ENCODE measurements at places on chromosomes 7 and 10. TPM values are rescaled to one million over a fixed set of nuclear protein-coding genes. Genes with fewer than 3 reads are reported as not detected.

The ZNF862 gene
- 8.7 TPM for total RNA-seq

DNA sequence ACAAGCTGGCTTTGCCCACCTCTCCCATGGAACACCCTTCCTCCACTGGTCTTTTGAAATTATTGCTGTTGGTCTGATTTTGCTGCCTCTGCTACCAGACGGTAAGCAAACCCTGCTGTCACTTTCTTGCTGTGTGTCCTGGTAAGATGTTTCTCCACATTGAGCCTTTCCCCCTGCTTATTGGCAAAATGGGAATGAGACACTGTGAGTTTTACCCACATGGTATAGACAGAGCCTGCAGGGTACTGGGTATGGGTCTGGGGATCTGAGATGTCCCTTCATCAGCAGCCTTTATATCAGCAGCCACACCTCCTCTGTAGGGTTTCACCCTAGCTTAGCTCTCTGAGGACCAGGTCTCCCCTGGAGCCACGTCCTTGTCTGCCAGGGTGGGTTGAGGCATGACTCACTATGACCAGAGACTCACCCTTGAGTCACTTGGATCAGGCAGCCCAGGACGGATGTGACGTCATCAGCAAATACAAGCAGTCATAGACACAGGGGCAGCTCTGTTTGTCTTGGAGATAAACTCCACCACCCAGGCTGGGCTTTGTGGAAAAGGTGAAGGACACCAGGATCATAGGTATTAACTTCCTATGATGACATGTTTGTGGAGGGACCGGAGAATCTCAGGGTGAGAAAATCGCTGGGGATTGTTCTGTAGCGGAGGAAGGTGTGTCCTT lies 17.9 kb upstream of the BAIAP2L1 start:
- H3K27ac ChIP-seq = no peak overlapping the region
- no peak for DNase-seq
- no peaks in the 10 kb centered on the region for H3K4me1 ChIP-seq
- no peaks in the 10 kb centered on the region for H3K36me3 ChIP-seq
- H3K4me3 ChIP-seq = no peak overlapping the region

DNA sequence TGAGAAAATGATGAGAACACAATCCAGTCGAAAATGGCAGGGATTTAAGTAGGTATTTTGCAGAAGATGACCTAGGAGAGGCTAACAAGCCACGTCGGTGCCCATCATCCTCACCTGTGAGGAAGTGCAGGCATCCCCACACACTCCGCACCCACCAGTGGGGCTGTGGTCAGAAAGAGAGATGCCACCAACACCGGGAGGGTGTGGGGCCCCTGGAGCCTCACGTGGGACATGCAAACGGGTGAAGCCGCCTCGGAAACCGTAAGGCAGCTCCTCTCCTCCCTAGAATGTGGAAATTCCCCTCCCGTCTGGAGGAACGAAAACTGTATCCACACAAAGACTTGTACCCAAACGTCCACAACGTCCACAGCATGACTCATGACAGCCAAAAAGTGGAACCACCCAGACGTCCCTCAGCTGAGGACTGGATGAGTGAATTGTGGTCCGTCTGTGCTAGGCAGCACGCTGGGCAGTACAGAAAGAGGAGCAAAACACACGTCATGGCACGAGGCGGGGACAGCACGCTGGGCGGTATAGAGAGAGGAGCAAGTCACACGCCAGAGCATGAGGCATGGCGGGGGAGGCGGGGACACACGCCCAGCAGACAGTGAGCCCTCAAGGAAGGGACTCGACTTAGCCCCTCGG lies 246.0 kb downstream of the ELFN1 start:
- no peak overlapping the region for H3K27ac ChIP-seq
- no peak for DNase-seq
- no peaks in the 10 kb centered on the region for H3K36me3 ChIP-seq
- H3K27me3 ChIP-seq = no peaks in the 10 kb centered on the region
- H3K4me1 ChIP-seq = no peaks in the 10 kb centered on the region

DNA sequence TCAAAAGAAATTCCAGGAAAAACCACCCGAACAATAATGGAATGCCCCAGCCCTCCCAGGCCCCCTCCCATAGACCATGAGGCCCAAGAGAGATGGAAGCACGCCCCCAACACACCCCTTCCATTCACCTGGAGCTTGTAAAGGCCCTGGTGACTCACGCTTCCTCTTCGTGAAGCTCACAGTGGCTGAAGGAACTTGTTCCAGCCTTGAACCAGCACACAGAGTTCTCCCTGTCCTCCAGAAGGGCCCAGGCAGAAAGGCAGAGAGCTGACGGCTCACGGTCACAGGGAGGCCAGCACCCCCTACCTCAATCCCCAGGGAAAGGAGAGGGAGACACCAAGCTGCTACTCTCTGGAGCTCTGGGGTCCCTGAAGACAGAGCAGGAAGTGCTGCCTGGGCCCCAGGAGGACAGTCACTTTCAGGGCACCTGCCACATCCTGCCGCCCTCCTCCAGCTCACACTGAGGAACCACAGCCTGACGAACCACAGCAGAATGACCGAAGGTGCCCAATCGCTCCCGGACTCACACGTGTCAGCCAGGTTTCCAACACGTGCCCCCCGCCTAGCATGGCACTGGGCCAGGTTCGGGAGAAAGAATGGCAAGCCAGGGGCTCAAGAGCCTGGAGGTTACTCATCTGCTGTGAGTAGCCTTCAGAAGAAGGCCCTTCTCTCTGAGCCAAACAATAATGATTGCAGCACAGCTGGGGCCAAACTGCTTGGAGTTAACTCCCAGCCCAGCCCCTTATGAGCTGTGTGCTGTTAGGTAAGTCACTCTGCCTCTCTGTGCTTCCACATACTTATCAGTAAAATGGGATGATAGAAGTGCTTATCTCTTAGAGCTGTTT lies 52.8 kb downstream of the DLG5 start:
- no peaks in the 10 kb centered on the region for H3K27me3 ChIP-seq
- H3K4me3 ChIP-seq = no peak overlapping the region
- peaks cover 10% of the 10 kb centered on the region for H3K4me1 ChIP-seq
- H3K27ac ChIP-seq = peak overlapping the region; percentile 84

DNA sequence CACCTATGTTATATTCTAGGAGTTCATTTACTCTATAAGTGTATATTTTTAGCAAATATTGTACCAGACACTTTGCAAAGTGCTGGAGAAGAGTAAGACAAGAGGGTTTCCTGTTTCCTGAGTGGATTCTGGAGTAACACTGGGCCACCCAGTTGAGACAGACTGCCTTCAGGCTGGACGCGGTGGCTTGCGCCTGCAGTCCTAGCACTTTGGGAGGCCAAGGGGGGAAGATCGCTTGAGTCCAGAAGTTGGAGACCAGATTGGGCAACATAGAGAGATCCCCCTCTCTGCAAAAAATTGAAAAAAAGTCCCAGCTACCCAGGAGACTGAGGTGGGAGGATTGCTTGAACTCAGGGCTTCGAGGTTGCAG lies 772 bp upstream of the ZSCAN25 start:
- H3K27ac ChIP-seq = peak overlapping the region; percentile 89
- DNase-seq = no peak
- H3K4me1 ChIP-seq = peaks cover 11% of the 10 kb centered on the region
- no peaks in the 10 kb centered on the region for H3K27me3 ChIP-seq
- peak overlapping the region; percentile 93 for H3K4me3 ChIP-seq
- H3K36me3 ChIP-seq = peaks cover 14% of the 10 kb centered on the region

GRCh38 chr7:151847136-151847535 lies 29.8 kb downstream of the PRKAG2 start:
- H3K36me3 ChIP-seq = no peaks in the 10 kb centered on the region
- no peak overlapping the region for H3K27ac ChIP-seq
- no peaks in the 10 kb centered on the region for H3K4me1 ChIP-seq
- no peak overlapping the region for H3K4me3 ChIP-seq
